Activated T-cell treated with anti-CD3 and anti-CD28 coated beads for 48 hours (primary cell): ENCODE measurements at places on chromosomes 16 and 17.

- DNase-seq = no peak
Observed at GRCh38 chr16:85153656-85154091, 41.4 kb upstream of the CIBAR2 start.

- peak; percentile 6 for DNase-seq
Observed at GRCh38 chr16:81424771-81425170, 19.8 kb upstream of the CMIP start.

DNA sequence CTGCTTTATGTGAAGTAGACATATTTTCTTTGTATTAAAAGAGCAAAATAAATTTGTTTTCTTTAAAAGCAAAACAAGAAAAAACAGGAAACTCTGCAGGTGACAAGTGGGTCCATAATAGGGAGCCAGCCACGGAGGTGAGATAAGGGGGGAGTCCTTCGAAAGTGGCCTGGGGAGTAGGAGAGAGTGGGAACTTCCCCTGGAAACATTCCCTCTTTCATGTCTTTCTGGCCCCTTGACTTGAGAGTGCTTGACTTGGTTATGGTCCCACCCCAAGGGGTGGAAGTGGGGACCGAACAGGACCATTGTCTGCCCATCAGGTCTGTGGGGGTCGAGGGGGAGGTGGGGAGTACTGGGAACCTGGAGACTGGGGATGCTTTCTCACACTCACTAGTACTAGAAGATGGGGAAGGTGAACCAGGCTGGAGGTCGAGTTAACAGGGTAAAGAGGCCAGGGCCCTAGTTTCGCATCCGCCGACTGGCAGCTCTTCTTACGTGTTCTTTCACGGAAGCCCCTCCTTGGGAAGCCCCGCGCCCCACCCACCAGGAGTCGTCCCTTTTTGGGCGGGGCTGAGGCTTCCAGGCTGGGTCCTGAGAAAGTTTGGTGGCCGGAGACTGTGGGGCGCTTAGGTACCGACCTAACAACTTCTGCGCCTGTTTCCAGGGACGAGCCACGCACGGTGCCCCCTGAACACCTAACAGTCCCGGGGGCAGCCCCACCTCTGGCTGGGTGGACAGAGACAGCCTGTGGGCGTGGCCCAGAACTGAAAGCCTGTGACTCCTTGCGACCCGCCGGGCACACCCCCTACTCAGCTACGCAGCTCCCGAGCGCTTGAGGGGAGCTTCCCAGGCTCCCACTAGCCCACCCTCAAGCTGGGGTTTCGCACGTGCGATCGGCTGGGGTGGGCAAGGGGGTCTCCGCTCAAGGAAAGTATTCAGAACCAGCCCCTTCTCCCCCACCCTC is 790 bp downstream of the TRADD start:
- DNase-seq = peak; percentile 79

DNA sequence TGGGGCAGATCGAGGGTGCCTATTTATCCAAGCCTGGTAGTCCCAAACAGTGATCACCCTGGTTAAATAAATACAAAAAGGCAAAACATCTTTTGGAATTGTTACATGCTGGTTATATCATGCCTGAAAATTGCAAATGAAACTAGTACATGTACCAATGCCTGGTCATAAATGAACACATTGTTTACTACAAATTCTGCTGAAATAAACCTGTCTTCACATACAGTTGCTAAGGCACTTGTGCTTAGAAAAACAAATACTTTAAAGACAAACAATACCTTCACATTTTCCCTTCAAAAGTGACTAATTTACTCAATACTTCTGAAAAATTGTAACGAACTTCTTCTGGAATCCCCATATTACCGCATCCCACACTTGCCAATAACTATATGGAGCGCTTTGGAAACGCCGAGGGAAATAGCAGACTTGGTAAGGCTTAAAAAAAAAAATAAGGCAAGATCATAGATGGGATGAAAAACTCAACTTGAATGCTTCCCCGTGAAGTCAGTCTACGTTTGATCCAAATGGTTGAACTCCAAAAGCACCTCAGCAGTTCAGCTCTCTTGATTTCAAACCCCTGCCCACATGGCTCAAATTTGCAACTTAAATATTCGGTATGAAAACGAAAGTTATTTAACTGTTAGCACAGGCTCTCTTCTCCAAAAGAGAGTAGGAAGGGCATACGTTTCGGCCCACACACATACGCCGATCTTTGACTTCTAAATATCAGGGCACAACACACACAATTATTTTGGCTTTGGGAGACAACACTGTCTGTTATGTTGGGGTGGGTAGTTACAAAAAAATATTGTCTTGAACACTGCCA is 264.5 kb downstream of the NTN1 start:
- DNase-seq = no peak

- no peak for DNase-seq
Observed at GRCh38 chr16:88798772-88799455, 4.7 kb upstream of the CDT1 start.

DNA sequence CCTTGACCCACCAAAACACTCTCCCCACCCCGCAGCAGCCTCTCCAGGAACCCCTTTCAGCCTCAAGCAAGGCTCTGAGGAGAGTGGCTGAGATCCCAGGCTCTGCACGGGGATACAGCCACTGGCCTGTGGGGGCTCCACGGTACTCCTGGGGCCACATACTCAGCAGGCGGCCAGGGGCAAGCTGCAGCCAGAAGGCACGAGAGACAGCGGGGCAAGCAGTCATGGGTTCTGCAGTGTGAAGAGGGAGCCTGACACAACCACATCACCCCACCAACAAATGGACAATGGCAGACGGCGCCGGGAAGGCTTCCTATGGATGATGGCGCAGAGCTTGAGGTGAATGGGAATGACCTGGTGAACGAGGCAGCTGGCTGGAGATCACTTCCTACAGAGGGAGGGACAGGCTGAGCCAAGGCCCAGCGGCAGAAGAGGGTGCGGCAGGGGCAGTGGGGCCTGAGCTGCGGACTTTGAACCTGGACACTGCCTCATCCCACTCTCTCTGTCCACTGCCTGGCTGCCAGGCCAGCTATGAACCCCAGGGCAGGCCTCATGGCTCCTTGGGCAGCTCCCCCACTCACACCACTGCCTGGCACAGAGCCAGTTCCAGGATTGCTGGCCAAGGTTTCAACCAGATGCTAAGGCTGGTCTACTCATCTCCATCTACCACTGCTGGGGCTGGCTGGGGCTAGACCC is 10.8 kb upstream of the BCAR1 start:
- DNase-seq = no peak

DNA sequence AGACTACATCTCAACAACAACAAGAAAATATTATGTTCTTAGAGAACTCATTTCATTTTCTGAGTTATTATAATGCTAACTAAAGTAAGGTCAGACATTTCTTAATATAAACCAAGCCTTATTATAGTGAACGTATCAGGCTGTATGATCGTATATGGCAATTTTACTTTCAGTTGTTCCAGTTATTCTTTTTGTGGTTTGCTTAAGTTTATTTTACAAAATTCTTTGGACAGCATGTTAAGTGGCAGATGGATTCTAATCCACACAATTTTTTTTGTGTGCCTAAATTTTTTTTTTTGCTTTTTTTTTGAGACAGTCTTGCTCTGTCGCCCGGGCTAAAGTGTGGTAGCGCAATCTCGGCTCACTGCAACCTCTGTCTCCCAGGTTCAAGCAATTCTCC is 59.0 kb downstream of the VMP1 start:
- no peak for DNase-seq

GRCh38 chr17:5780476-5780875 is 196.2 kb upstream of the NLRP1 start:
- no peak for DNase-seq

DNA sequence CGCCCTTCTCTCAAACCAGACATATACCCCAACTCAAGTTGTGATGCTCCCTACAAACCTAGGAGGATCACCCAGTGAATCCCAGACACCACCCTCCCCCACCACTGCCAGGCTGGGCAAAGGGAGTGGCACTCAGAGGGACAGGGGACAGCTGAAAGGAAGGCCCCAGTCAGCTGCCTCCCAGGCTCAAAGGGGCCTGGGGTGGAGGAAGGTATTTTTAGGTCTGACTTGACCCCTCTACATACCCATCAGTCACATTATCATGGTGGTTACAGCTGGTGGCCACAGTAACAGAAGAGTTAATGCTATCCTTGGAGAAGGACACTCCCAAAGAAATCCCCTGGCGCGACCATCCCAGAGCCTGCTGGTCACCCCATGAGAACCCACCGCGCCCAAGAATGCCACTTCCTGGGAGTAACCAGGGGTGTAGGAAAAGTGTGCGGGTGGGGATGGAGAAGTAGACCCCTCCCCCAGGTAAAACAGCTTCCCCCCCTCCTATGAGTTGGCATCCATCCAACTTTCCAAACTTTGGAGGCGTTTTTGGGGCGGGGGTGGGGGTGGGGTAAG is 1.1 kb downstream of the CACNB1 start:
- no peak for DNase-seq

DNA sequence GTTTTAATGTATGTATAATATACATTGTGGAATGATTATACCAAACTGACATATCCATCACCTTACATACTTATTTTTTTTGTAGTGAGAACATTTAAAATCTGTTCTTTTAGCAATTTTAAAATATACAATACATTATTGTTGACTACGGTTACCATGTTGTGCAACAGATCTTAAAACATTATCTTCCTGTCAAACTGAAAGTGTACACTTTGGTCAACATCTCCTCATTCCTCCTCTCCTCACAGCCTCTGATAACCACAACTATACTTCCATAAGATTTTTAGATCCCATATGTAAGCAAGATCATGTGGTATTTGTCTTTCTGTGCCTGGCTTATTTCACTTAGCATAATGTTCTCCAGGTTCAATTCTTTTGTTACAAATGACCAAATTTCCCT is 7.5 kb upstream of the DNAJA2 start:
- no peak for DNase-seq

DNA sequence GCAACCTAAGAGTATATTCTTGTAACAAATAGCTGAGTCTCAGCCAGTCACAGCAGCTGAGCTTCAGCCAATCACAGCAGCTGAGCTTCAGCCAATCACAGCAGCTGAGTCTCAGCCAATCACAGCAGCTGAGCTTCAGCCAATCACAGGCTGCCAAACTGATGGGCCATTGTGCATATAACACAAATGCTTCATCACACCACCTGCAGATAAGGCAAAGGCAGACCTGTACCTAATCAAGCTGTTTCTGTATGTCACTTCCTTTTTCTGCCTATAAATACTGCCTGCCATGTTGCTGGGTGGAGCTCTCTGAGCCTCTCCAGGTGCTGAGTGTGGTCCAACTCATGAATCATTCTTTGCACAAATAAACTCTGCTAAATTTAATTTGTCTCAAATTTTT is 19.9 kb downstream of the MYH13 start:
- DNase-seq = no peak

DNA sequence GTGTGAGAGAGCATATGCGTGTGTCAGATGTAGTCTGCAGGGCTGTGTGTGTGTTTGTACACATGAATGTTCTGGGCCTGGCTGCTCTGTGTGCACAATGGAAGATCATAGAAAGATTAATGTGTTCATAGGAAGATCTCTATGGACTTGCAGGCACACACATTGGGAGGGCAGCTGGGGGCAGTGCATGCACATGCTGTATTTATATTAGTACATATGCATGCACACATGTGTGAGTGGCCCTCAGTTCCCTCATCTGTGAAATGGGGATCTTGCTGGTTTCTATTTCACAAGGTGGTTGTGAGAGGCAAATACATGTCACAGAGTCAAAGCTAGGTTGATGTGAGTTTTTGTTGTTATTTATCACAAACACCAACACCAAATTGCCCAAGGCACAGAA is 2.1 kb downstream of the CA7 start:
- DNase-seq = no peak

GRCh38 chr17:18117533-18117932 is 9.0 kb downstream of the MYO15A start:
- DNase-seq = no peak

DNA sequence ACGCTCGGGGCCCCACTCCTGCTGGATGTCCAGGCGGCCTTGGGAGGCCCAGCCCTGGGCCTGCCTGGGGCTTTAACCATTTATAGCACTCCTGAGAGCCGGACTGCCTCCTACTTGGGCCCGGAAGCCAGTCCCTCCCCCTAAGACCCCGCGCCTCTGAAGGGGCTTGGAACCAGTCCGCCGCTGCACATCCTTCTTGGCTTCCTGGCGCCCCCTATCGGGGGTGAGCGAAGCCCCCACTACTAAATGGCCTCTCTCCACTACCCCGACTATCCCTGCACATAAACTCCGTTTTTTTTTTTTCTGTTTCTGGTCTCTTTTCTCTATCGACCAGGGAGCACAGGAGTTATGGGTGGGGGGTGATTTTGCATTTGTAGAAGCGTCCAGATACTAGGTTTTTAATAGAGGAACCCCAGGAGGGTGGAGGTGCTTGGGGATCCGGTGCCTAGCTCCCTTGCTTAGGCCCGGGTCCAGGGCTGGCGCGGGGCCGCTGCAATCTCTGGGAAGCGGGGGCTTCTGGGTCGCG is 633 bp upstream of the NOL3 start:
- no peak for DNase-seq

DNA sequence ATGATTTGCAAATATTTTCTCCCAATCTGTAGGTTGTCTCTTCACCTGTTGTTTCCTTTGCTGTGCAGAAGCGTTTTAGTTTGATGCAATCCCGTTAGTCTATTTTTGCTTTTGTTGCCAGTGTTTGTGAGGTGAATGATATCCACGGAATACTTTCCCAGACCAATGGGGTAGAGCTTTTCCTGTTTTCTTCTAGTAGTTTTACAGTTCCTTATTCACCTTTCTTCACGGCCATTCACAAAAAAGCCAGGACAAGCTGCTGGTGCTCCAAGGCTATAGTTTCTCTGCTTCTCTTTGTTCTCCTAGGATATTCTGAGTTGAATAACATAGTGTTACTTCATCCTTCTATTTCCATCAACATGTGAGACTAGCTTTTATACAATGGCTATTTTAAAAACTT is 98.7 kb downstream of the UTP18 start:
- DNase-seq = no peak

GRCh38 chr16:67391424-67392300 is 1.6 kb downstream of the TPPP3 start:
- no peak for DNase-seq
